ENCODE measurements at places on chromosomes 13 and 19.

GRCh38 chr13:33548069-33548468 lies 262.5 kb upstream of the STARD13 start:
- DNase-seq = no peak

- DNase-seq = no peak
These were observed 24.7 kb downstream of the IRS2 start for GRCh38 chr13:109761695-109762094.

DNA sequence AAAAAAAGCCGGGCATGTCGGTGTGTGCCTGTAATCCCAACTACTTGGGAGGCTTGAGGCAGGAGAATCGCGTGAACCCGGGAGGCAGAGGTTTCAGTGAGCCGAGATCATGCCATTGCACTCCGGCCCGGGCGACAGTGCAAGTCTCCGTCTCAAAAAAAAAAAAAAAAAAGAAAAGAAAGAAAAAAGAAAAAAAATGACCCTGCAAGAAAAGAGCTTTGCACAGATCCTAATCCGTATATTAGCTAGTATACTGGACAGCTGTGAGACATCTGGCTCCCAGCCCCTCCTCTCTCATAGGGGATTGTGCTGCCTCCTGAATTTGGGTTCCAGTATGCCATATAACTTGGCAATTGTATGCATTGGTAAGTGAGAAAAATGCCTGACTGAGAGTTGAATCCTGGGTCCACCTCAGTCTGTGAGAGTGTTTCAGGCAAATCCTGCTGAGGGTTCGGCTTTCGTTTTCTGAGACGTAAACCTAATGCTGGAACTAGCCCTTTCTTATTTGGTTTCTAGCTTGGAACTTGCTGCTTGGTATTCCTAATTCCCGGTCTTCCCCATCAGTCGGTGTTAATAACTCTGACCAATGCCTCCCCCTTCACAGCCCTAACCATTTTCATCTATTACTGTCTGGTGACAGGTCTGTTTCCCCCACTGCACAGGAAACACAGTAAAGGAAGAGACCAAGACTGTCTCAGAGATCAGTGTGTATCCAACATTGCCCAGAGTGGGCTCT lies 1.3 kb upstream of the AKT2 start:
- DNase-seq = no peak

GRCh38 chr13:20714161-20714560 lies 10.7 kb downstream of the IL17D start:
- DNase-seq = no peak

DNA sequence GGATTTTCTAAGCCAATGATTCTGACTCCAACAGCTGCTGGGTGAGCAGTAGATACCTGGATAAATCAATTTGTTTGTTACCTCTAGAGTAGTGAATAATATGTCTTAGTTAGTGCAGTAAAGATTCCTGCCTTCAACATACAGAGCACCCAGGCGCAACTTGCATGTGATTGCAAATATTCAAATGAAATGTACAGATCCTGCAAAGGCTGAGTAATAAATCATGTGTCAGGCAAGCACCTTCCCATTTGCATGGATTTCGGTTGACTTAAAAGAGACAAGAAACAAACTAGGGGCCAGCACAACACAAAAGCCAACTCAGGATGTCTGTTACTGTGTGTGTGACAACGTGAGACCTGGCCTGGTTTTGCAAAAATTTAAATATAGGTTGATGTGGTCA lies 79.7 kb downstream of the TNFSF11 start:
- no peak for DNase-seq

DNA sequence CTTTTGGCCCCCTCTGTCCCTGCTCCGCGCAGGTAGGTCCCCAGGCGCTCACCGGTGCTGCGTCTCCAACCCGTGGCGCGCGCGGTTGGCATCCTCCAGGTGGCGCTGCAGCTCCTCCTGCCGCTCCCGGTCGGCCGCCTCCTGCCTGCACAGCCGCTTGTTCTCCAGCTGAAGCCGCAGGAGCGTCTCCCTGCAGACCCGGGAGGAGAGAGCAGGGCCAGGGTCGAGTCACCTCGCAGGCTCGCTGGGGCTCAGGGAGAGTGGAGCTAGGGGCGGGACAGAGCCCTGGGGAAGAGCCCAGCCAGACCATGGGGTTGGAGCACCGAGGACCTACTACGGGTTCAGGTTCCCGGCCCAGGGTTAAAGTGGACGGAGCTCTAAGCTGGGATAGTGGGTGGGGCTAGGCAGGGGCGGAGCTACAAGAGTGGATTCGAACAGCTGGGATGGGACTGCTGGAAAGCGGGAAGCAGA lies 9.3 kb downstream of the HOOK2 start:
- DNase-seq = peak; percentile 77

DNA sequence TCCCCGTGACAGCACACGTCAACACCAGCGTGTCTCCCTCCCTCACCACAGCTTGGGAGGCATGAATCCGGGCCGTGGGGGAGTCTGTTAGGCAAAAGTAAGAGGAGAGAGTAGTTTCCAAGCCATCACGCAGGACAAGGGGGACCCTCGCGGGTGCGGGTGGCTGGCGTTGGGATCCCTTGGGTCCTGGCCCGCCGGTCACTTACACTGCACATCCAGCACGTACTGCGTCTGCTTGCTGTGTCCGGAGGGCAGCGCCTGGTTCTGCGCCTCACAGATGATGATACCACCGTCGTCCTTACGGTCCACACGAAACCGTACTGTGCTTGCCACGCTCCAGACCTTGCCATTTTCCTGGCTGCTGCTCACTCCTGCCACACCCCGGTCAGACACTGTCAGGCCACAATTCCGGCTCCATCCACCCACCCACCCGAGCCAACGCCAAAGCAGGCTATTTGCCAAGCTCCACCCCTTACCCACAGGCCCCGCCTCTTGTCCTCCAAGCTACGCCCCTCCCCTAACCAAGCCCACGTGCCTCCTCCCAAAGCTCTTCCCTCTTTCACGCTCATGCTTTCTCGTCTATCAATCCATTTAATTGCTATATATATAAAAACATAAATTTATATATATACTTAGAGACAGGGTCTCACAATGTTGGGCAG lies 6.6 kb upstream of the ZNF428 start:
- DNase-seq = no peak

GRCh38 chr19:30682999-30683536 lies 310.9 kb downstream of the ZNF536 start:
- peak; percentile 16 for DNase-seq
